ENCODE measurements at places on chromosomes 11 and 22. TPM values are rescaled to one million over a fixed set of nuclear protein-coding genes. Genes with fewer than 3 reads are reported as not detected.

The YAP1 gene
- polyA plus RNA-seq = 0.98 TPM

The RBMXL2 gene
- polyA plus RNA-seq = not detected

The MRGPRX3 gene
- not detected for polyA plus RNA-seq

The OVCH2 gene
- not detected for polyA plus RNA-seq

The SLC25A45 gene
- not detected for polyA plus RNA-seq

The LRRC4C gene
- 24.3 TPM for polyA plus RNA-seq

Data from neural cell (in vitro differentiated cells).